ENCODE measurements at places on chromosomes 3 and 15. TPM values are rescaled to one million over a fixed set of nuclear protein-coding genes. Genes with fewer than 3 reads are reported as not detected.

C3orf20 gene
- total RNA-seq: not detected

EOMES gene
- 0.70 TPM for total RNA-seq

MED12L gene
- total RNA-seq: not detected

ISL2 gene
- total RNA-seq: not detected

DNA sequence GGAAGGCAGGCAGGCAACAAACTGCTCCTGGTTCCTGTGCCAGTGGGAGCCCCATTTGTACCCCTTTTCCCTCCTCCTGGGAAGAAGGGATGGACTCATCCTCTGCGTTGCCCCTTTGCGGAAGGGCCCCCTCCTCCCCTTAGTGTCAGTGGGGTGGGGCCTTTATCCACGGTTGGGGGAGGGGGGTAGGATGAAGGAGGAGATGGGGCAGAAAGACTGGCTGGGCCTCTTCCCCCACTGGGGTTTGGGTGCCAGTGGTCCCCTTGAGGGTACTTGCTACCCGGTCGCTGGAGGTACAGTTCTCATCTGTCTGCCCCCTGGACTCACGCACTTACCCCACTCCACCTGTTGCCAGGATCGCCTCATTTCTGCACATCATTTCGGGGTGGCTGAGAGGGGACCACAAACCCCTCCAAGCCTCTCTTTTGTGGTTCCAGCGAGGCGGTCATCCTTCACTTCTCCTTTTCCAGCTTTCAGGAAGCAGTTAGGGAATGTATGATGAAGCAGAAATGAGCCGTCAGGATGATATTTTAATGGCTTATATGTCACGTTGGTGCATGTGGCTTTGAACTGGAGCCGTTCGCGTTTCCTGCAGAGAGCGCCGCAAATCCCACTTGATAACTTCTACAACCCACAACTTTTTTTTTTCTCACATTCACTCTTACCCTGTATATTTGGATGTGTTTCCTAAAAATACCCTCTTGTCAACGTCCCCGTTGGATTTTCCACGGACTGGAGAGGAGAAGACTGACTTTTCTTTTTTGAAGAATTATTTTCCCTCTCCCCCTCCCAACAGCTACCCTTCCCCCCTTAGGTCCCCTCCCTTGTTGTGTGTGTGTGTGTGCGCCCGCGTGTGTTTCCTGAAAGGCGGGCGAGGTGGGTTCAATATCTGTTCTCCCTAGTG lies at the start of gene ZIC4:
Gene ZIC4 (minus strand): TSS at position 516 of the 904 bp plus-strand sequence. CDS start 3,746 bp downstream, outside the sequence.
- H3K36me3 ChIP-seq: no peaks in the 10 kb centered on the region
- DNase-seq: no peak
- H3K27me3 ChIP-seq: peaks cover 3% of the 10 kb centered on the region
- no peak within 1 kb of the TSS for H3K27ac ChIP-seq
- no peak within 1 kb of the TSS for H3K4me3 ChIP-seq
- H3K4me1 ChIP-seq: no peaks in the 10 kb centered on the region

GRCh38 chr3:158205994-158206393 lies 96.1 kb downstream of the RSRC1 start:
- H3K4me1 ChIP-seq: no peaks in the 10 kb centered on the region
- no peaks in the 10 kb centered on the region for H3K27me3 ChIP-seq
- H3K4me3 ChIP-seq: no peak overlapping the region
- H3K36me3 ChIP-seq: no peaks in the 10 kb centered on the region

- no peaks in the 10 kb centered on the region for H3K36me3 ChIP-seq
- no peaks in the 10 kb centered on the region for H3K27me3 ChIP-seq
- no peak overlapping the region for H3K4me3 ChIP-seq
Observed at GRCh38 chr15:85485956-85486567, 105.7 kb downstream of the AKAP13 start.

DNA sequence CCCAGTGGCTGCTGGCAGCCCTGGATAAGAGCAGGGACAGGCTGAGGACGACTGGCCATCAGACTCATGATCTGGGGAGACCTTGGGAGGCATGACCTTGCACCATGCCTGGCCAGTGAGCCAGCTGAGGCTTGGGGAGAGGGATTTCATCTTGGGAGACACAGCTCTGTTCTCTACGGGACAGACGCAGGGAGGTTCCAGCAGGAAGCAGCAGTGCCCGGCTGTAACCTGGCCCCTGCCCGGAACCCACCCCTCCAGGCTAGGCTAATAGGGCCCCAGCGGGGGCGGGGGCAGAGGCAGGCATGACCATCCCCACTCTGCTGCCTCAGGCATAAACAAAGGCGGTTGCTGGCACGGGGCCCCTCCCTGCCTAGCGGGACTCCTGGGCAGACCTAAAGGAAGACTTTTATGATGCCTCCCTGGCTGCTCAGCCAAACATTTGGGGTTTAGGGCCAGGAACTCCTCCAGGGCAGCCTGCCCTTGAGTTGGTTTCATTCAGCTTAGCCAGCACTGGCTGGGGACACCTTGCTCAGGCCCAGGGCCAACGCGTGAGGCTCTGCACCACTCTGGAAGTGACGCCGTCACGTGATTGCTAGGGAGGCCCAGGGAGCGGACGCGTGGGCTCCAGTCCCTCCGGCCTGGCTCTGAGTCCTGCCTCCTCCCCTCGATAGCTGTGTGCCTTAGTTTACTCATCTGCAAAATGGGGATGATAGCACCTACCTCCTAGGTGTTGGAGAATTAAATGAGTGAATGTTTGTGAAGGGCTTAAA lies 27.6 kb downstream of the HDAC11 start:
- DNase-seq: no peak
- no peaks in the 10 kb centered on the region for H3K36me3 ChIP-seq
- H3K4me1 ChIP-seq: no peaks in the 10 kb centered on the region
- no peak overlapping the region for H3K4me3 ChIP-seq
- no peak overlapping the region for H3K27ac ChIP-seq
- H3K27me3 ChIP-seq: no peaks in the 10 kb centered on the region

DNA sequence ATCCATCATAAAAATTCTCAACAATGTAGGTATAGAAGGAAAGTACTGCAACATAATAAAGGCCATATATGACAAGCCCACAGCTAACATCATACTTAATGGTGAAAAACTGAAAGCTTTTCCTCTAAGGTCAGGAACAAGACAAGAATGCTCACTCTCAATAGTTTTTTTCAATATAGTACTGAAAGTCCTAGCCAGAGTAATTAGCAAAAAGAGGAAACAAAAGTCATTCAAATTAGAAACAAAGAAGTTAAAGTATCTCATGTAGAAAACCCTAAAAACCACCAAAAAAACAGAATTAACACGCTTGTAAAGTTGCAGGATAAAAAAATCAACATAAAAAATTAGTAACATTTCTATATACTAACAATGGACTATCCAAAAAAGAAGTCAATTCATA lies 61.8 kb downstream of the MYH15 start:
- no peak for DNase-seq
- H3K27me3 ChIP-seq: no peaks in the 10 kb centered on the region
- H3K36me3 ChIP-seq: no peaks in the 10 kb centered on the region
- H3K4me3 ChIP-seq: no peak overlapping the region
- H3K27ac ChIP-seq: no peak overlapping the region

Data from Peyer's patch (tissue), 4 donors.